ENCODE measurements at places on chromosomes 6 and 20.

- no peak for DNase-seq
Measured at GRCh38 chr6:115570331-115570730, 490.4 kb downstream of the FRK start.

DNA sequence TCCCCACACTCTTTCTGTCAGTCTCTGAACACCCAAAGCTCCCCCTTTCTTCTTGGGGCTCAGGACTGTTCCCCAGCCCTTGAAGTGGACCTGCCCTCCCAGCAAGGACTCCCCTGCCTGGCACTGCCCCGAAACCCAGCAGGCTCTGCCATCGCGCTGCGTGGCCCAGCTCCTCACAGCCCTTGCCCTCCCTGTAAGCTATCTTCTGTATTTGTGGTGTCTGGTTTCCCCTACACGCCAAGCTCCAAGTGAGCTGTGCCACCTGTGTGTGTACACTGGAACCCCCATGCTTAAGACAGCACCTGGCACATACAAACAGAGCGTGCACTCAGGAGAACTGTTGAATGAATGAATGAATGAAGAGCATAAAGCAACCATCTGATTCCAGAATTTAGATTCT lies 57.7 kb downstream of the TMEM242 start:
- DNase-seq, result no peak

DNA sequence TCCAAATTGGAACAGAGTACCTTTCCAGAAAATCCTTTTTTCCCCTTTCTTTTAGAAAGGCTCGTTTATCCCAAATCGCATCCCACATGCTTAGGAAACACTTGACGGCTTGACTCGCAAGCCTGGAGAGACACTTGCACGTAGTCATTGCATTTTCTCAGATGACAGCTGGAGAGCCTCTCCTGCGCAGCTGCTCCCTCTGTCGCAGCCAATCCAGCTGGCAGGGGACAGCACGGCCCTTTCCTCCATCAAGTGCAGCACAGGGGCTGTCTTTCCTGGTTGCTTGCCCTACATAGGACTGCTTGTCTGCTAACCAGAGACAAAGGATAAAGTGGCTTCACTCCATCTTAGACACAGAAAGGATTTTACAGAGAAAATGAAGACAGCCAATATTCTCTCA lies 77.6 kb upstream of the RGS17 start:
- no peak for DNase-seq

- peak; percentile 57 for DNase-seq
Measured at GRCh38 chr6:27505209-27506027, 32.5 kb upstream of the ZNF184 start.

GRCh38 chr20:37845241-37845681 lies 57.7 kb upstream of the VSTM2L start:
- no peak for DNase-seq

DNA sequence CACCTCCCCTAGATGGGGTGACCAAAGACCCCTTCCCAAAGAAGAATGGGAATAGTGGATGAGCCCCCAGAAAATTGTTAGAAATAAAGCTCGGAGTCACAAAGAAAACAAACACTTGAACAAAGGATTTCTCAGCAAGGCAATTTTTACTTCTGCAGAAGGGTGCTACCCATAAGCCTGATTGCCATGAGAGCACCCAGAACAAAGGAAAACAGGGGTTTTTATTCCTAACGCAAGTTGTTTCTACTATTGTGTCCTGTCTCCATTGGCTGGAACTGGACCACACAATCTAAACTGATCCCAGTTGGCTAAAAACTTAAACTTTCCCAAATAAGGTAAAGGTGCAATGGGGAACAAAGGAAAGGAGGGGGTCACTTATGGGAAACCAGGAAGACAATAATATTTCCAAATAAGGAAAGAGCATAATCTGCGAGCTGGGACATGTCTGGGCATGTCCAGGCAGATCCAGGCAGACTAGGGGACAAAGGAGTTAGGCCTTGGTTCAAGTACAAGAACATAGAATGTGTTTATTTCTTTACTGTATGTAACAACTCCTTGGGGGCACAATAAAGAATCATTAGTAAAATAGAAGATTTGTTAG lies 20.0 kb downstream of the HLA-B start:
- no peak for DNase-seq

DNA sequence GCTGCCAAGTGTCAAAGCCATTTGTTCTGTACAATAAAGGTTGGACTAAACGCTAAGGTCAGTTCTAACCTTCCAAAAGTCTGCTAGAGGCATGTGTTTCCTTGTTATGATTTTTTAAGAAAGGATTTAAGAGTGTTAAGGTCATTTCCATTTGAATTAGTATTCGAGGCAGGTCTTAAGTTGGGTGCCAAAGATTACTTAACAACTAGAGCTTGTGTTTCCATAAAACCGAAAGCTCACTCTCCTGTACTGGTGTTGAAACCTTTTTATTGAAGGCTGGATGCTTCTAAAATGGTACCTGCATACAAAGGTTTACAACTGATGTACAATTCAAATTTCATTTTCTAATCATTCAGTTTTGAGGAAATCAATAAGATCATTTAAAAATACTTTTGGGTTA lies 82.4 kb downstream of the RNF144B start:
- DNase-seq, result no peak

- no peak for DNase-seq
Measured at GRCh38 chr20:52975803-52976531, 3.8 kb downstream of the TSHZ2 start.

DNA sequence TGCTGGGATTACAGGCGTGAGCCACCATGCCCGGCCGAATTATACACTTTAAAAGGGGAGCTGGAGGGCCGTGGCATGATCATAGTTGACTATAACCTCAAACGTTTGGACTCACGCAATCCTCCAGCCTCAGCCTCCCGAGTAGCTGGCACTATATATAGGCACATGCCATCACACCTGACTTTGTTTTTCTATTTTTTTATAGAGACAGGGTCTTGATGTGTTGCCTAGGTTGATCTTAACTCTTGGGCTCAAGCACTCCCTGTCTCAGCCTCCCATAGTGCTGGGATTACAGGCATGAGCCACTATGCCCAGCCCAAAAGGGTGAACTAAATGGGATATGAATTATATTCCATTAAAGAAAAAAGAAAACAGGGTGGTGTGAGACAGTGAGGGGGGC lies 7.8 kb downstream of the PTGIS start:
- DNase-seq, result no peak

- no peak for DNase-seq
Measured at GRCh38 chr20:8678098-8678776, 390.6 kb upstream of the PLCB4 start.
